ENCODE measurements at places on chromosomes 1 and 21.

GRCh38 chr21:42041711-42042110, 29.4 kb upstream of the UMODL1 start:
- no peak for DNase-seq

DNA sequence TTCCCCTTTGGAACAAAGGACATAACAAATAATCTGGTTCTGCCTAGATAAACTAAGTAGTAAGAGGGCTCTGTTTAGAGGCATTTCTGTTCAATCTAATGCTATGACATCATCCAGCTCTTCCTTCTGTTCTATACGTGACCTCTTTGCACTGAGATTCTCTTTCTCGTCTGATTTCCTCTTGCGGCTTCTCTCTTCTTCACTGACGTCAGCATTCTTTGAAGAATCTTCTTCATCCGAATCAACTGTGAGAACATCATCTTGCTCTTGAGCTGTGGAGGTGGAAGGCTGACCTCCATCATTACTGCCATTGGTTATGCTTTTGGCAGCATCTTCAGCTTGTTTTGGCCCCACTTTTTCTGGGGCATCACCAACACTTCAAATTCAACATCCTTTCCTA, 130.4 kb downstream of the HS2ST1 start:
- no peak for DNase-seq

DNA sequence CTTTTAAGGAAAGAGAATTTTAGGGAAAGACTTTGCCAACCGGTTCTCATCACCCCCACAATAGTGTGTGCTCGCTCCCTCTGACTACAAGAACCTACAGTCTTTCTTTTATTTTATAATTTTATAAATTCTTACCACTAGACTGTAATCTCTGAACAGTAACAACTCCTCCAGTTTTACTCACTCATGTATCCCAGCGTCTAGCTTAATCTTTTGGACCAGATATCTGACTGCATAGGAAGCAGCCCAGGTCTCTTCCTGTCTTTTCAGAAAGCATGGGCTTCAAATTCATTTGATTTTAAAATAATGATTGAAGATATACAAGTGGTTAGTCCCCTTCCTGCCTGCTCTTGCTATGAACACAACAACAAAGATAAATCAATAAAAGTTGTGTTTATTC, 19.0 kb upstream of the DUSP10 start:
- no peak for DNase-seq

DNA sequence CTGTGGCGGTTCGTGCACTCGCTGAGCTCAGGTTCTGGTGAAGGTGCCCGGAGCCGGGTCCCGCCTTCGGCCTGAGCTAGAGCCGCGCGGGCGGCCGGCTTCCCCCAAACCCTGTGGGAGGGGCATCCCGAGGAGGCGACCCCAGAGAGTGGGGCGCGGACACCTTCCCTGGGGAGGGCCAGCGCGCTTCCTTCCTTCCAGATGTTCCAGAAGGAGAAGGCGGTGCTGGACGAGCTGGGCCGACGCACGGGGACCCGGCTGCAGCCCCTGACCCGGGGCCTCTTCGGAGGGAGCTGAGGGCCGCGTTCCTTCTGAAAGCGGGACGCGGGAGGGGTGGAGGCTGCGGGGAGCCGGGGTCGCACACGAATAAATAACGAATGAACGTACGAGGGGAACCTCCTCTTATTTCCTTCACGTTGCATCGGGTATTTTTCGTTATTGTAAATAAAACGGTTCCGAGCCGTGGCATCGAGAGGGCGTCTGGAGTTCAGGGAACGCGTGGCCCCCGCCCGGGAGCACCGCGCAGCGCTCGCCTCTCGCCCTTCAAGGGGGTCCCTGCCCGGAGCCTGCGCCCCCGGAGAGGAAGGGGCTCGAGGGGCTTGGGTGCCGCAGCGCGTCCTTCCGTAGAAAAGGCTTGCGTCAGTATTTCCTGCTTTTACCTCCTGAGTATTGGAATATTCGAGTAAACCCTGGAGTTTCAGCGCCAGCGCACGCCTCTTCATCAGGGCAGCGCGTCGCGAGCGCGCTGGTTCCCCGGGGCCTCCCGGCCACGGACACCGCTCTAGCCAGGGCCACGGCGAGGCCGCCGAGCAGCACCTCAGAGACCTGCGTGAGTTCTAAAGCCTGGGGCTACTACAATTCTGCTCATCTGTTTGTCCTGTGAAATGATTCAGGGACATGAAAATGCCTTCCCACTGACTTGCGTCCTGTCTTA, 11.5 kb downstream of the YBEY start:
- peak; percentile 21 for DNase-seq

DNA sequence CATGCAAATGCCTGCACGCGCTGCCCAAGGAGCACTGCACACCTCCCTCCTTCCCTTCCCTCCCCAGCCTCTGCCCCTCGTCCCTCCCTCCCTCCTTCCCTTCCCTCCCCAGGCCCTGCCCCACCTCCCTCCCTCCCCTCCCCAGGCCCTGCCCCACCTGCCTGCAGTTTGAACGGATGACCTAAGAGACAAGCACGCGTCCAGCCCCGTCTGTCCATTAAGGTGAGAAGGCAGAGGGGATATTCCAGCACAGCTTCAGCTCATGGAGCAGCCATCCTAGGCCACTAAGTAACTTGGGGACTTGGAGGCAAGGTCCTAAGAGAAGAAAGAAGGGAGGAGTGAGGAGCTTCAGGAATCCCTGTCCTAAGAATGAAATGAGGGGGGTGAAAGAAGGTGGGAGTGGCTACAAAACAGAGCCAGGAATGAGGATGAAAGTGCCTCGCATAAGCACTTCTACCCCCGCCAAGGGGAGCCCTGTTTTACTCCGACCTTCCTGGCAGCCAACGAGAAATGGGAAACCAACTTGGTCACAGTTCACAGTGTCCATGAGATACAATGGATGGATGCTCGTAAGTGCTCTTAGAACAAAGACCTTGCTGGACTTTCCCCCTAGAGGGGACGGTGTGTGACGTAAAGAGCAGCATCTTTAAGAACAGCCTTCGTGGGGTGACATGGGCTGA, 21.3 kb upstream of the EFHD2 start:
- DNase-seq: no peak

DNA sequence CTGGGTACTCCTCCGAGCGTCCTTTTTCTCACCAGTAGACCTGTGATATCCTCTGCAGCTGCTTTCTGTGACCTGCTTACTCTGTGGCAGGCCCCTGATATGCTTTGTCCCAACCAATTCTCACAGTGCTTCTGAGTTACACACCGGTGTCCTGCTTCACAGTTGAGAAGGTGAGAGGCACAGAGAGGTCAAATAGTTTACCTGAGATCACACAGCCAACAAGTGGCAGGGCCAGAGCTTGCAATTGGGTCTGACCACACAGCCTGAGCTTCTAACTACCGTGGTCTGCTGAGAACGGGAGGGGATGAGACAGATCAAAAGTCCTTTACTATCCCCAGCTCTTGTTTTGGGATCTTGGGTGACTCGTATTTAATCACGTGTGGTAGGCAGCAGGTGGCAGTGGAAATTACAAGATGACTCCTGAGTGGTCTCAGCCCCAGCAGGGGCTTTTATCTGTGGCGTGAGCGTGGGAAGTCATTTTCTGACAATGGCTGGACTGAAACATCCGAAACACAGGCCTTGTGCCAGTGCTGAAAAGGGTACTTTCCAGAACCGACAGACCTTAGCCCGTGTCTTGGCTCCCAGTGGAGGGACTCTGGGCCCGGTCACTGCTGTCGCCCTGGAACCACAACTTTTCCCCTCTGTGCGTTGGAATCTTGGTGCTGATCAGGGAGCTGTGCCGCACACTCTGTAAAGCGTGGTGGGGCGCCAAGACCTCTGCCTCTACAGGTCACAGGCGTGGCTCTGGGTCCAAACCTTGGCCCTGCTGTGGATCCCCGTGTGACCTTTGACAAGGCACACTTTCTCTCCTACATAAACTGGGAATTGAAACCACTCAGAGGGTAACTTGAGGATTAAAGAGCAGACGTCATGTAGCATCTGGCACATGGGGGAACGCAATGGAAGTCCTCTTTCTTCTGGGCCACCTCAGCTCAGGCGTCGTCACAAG, 11.9 kb downstream of the THEMIS2 start:
- DNase-seq: no peak

GRCh38 chr1:43851561-43852338, 81.9 kb upstream of the ARTN start:
- DNase-seq: no peak

DNA sequence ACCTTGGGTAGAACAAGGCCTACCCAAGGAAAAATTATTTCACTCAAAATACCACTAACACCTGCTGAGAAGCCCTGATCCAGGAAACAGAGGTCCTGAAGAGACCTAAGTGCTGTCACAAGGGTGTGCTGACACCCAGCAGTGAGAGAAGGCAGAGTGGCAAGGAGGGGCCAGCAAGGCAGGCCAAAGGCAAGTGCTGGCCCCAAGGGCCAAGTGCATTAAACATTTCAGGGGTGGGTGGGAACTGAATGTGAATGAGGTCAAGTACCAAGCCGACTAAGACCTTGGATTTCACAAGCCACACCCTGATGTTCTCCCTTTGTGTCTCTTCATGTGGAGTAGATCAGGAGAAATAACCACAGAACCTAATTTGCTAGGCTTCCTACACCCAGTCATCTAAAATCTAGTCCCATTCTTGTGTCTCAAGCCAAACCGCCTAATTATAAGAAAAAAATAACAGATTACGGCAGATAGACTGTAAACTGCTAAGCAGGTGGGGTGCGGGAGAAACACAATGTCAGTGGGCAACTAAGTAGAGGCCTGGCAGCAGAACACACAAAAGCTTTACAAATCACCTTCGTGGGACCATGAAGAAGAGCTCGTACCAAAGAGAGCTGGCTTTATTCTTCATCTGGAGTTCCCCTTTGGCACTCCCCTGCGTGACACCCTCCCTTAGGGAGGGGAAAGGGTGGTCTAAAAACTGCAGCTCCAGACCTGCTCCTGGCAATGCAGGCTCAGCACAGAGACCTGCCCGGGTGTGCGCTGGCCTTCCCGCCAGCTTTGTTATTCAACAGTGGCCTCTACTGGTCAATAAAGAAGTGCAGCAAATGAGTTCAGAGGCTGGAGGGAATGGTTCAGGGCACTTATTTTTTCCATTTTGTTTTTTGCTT, 8.7 kb downstream of the UBE2G2 start:
- peak; percentile 58 for DNase-seq

- no peak for DNase-seq
Observed at GRCh38 chr1:75099581-75099980, 34.6 kb upstream of the LHX8 start.

DNA sequence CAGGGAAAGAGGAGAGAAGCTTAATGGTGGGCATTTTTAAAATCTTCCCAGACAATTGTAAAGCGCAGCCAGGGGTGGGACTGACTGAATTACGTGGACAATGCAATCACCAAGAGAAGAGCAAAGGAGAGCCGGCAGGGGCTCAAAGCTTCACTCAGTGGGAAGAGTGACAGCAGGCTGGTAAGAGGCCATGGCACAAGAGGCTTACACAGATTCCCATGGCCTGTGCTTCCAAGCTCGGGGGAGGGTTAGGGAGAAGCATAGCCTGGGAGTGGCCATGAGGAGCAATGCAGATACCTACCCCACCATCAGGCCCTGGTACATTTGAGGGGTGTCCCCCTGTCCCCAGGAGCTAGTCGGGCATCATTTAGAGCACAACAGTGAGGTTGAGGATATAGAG, 27.1 kb upstream of the SEC16B start:
- no peak for DNase-seq

- no peak for DNase-seq
Observed at GRCh38 chr1:145795257-145795881, 28.5 kb downstream of the RNF115 start.

GRCh38 chr1:55503663-55504305, 288.6 kb upstream of the USP24 start:
- DNase-seq: peak; percentile 10

DNA sequence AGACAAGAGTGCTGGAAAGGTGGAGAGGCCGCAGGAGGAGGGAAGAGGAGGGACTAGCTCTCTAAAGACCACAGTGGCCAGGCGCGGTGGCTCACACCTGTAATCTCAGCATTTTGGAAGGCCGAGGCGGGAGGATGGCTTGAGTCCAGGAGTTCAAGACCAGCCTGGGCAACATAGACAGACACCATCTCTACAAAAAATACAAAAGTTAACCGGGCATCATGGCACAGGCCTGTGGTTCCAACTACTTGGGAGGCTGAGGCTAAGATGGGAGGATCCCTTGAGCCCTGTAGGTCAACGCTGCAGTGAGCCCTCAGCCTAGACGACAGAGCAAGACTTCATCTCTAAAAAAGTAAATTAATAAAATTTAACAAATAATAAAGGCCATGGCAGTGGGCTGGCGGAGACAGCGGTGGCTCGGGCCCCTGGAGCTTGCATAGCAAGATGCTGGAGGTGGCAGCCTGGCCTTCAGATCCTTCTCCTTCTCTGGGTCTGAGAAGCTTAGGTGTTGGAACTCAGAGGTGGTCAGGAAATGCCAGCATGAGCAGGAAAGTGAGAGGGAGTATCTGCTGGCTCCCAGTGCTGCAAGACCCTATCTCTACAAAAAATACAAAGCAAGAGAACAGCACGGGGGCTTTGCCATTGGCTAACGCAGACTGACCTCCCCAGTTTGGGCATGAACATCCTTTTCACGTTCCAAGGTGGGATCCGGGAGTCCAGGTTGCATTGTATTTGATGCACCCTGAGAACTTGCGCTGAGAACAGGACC, 10.7 kb downstream of the WNT3A start:
- DNase-seq: no peak

DNA sequence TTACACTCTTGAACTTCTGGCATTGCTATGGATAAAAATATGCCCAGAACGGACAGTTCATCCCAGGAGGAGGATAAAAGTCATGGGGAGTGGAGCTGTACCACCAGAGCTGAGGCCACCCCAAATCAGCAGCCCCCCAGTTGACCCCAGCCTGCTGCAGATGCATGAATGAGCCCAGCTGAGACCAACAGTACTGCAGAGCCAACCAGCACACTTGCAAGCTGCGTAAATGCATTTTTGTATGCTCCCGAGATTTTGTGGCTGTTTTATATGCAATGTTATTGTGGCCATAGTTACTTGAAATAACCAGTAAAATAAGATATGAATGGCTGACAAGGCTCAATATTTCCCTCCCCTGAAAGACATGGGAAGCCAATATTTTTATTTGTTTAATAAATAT, 264.6 kb downstream of the DUSP10 start:
- DNase-seq: no peak

DNA sequence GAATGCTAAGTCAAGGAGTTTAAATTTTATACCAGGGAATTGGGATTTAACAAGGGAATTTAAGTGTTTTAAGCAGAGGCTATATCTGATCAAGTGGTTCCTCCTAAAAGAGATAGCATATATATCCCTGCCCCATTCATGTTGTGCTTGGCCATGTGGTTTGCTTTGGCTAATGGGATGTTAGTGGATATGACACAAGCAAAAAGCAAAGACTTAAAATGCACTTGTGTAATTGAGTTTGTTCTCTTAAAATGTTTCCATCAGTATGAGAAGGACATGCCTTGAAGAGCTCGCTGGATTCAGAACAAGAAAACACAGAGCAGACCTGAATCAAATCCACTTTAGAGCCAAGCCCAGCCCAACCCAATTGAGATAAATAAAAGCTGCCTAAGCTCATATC, 22.4 kb downstream of the C1orf87 start:
- DNase-seq: no peak

DNA sequence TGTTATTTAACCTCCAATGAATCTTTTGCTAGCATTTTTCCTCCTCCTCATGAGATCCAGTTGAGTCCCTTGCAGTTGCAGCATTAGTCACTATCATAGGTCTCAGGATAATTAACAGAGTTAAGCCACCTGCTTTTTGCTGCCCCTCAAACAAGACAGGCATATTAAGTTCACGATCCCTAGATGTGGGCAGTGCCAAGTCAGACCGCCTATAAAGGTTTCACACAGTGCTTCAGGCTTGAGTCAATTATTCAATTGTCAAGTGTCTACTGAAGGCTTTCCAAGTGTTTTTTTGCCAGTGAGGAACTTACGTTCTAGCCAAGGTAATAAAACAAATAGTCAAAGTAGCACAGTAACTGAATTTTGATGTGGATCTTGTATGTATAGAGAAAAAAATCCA, 175.0 kb downstream of the DAB1 start:
- DNase-seq: no peak

Data from fibroblast of upper back skin (primary cell).